ENCODE measurements at places on chromosomes 12 and 14. TPM values are rescaled to one million over a fixed set of nuclear protein-coding genes. Genes with fewer than 3 reads are reported as not detected.

DNA sequence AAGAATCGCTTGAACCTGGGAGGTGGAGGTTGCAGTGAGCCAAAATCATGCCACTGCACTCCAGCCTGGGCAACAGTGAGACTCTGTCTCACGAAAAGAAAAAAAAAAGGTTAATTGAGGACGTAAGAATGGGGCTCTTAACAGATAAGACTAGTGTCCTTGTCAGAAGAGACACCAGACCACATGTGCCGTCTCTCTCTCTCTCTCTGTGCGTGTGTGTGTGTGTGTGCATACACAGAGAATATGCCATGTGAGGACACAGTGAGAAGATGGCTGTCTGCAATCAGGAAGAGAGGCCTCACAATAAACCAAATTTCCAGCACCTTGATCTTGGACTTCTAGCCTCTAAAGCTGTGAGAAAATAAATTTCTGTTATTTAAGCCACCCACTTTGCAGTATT, 11.7 kb upstream of the ERC1 start:
- no peak for DNase-seq

DNA sequence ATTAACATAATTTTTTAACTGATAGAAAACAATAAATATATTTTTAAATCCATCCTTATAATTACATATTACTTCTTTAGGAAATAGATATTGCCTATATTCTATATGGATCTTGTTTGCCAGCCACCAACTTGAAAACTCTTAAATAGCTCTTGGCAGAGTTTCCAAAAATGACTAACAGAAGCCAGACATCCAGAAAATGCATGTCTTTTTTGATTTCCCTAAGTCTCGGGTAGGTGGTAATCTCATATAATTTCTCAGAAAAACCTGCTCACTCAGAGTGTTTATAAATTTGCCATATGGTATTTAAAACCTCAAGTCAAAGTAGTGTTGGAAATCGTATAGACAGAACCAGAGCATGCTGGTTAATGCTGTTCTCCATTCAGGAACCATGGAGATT, 360.4 kb upstream of the FOXG1 start:
- no peak for DNase-seq

DNA sequence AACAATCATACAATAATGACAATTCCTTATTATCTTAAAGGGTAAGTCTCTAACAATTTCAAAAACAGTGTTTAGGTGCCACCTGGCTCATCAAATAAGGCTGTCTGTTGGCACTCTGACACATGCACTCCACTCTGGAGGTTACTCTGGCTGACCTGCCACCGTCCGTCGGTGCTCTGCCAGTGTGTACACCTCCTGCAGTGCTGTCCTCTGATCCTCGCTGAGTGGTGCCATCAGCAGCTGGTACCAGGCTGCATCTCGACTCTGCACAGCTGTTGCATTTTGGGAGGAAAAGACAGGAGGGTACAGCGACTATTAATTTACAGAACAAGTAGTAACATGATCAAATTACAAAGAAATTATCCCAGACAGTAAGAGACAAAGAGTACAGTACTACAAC, 63.9 kb downstream of the IPO8 start:
- no peak for DNase-seq

GRCh38 chr14:89418976-89419375, 1.9 kb upstream of the FOXN3 start:
- no peak for DNase-seq

DNA sequence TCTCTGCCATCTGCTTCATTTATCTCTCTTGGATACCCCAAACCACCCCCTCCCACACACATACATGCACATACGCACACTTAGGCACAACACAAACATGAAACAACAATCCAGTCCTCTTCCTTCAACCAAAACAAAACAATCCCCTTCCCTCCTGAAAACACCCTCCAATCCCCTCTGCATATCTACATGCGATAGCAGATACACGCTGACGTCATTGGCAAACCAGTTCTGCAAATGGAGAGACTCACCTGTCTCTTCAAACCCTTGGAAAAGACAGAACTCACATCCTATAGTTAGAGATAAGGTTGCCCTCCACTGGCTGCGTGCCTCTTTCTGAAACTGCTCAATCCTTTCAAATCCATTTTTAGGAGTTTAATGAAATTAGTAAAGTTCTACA, 37.2 kb upstream of the RMST start:
- DNase-seq, result no peak

DNA sequence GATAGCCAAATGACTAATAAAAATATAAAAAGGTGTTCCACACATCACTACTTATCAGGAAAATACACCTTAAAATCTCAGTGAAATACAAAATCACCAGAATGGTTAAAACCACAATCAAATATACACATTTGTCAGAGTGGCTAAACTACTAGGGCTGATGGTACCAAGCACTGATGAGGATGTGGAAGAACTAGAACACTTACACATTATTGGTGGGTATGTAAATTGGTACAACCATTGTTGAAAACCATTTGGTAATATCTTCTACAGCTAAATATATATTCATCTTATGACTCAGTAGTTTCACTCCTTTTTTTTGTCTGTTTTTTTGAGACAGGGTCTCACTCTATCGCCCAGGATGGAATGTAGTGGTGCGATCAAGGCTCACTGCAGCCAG, 48.5 kb upstream of the TTC7B start:
- no peak for DNase-seq

DNA sequence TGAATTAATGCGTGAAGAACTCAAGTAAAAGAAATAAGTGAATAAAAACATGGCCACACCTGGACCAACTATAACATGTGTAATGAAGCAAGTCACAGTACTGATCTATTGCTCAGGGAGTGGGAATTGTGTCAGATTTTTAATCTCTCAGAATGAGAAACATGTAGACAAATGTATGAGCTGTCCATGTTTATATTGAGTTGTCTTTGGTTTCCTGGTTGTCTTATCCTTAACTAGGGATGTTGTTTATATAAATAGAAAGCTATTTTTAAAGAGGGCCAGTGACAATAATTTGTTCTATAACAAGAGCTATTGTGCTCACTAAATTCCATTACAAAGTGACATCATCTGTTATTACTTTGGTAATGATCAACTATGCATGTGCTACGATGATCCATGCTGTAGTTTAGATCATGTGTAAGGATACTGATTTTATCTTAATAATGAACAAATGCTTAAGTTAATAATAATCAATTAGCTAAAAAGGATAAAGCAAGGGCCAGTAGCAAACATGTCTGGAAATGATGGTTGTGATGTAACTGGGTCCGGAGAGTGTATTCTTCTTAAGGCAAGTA, 91.3 kb upstream of the RTL1 start:
- DNase-seq, result no peak

- DNase-seq, result no peak
Observed at GRCh38 chr12:122866950-122867607, 28.8 kb downstream of the VPS37B start.

- no peak for DNase-seq
Observed at GRCh38 chr12:104637604-104638003, 180.9 kb downstream of the CHST11 start.

GRCh38 chr12:128235635-128236417, 31.1 kb upstream of the TMEM132C start:
- no peak for DNase-seq

DNA sequence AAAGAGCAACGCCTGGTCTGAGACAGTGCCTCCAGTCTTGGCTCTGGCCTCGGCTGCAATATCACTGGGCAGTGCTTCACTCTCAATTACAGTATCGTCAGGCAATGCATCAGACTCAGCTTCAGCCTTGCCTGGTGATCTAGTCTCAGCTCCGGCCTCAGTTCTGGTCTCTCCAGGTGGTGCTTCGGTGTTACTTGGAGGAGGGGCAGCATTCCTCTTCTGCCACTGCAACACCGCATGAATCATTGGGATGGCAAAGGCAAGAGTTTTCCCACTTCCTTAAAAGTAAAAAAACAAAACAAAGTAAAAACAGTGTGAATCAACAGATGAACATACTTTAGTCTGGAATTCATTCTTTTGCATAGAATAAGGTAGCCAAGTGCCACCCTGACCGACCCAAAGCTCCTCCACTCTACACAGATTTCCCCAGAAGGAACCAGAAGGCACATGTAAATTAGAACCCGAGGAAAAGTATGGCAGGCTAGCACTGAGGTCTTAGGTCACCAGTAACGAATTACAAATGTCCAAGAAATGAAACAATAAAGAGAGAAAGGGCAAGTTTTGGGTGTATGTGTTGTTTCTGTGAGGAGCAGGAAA, 18.6 kb downstream of the DDX24 start:
- DNase-seq, result no peak

DNA sequence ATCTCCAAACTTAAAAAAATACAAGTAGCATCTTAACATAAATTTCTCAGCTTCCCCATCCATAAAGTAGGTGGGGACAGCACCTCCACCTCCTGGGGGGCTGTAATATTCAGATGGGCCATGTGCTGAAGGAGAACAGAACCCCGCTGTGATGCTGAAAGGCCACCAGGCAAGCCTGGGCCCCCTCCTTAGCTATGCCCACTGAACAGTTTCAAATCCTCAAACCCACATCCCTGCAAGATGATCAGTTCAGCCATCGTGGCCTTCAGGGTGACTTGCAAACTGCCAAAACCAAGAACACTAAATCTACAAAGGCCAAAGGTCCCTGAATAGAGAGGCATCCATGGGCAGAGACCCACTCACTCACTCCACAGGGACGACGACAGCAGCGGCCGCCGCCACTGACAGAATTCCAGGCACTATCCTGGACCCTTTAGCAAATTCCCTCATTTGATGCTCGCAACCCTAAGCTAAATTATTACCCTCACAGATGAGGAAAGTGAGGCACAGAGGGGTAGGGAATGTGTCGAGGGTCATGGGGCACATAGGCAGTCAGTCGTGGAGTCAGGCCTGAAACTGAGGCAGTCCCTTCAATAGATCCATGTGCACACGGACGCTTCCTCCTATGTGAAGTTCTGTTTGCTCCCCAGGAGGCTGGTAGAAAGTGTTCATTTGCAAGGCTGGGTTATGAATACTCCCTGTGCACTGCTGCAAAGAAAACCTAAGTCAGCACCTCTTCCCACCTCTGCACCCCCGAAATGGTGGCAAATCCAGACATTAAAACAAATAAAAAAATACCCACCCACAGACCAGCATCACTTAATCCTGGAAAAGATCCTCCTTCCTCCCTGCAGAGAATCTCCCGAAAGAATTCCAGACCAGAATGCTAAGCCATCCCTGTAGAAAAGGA, 5.9 kb downstream of the ITPK1 start:
- no peak for DNase-seq

DNA sequence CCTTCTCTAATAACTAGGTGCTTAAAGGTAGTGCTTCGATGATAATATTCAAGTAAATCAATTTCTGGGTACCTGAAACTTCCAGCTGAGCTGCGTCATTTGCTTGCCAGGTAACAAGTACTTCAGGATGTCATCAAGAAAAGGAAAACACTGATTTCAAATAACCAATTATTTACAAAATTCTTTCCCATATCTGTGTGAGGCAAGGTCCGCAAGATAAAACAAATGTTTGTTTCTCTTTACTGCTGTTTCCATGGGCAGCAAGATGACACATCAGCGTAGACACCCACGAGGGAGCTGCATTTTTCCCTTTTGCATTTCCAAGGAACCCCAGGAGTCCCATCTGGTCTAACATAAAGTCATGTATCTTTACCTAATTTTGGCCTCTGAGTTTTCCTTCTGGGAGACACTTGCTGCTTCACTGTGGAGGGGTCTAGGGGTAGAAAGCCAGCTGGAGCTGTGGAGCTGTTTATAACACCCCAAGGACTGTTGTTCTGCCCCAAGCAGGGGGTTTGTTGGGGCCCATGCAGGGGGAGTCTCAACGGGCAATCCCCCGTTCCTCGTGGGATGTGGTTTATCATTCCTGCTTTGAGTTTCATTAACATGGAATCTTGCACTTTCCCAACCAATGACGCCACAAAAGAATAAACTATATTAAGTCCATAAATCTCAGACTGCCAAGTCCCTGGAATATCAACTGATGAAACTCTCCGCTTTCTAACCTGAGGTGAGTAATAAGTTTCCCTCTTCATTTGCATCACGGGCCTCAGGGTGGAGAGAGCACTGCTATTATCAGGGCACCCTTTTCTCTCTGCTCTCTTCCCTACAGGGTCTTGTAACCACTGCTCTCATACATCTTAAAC, 112.8 kb upstream of the PELI2 start:
- no peak for DNase-seq

DNA sequence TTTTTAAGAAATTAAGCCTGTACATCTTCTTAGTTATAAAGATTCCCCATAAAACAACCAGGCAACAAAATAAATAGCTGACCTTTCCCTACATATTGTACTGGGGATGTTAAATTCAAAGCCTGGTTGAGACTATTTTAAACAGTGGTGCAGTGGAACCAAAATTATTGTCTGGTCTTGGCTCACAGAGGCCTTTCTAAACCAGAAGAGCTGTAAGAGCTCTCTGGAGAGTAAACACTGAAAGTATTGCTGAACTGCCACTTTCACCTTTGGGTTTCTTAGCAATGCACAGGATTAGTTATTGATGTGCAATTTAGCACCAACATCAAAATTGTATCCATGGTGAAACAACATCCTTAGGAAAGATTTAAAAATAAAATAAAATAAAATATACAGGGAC, 20.6 kb downstream of the RACGAP1 start:
- DNase-seq, result no peak

DNA sequence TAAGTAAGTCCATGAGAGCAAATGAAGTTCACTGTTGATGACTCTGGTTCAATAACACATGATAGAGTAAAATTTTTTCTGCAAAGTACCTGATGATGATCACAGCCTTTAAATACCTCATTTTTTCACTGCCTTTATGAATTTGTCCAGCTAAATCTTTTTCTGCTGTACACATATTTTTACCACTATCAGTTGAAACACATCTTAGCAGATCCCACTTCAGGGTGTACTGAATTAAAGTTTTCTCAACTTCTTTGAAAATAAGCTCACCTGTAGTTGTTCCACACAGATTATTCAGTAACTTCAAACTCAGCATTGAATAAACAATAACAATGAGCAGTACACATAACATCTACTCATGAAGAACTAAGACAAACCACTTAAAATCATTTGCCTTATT, 385.9 kb downstream of the NELL2 start:
- DNase-seq, result no peak

DNA sequence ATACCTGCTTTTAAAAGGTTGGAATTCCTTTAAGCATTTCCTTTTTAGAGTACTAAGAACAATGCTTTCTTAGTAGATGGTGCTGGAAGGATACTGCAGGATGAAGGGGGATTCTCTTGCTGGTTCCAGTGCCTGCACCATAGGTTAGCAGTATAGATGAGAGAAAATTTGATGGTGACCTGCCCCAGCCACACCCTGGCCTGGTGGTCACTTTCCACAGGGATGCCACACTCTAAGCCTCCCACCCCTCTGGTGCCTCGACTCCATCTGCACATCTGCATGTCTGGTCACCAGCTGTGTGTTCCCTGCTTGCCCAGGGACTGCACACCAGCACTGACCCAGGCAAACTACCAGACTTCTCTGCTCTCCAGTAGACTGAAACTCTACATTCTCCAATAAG, 19.1 kb downstream of the SLC2A3 start:
- no peak for DNase-seq

Gene MUCL1
- total RNA-seq, result not detected
